Mucosa of gallbladder (tissue), 1 donor: ENCODE measurements at places on chromosomes 2 and 18.
A peak's percentile ranks its signal among the peaks of the same experiment; 100 is the strongest.

DNA sequence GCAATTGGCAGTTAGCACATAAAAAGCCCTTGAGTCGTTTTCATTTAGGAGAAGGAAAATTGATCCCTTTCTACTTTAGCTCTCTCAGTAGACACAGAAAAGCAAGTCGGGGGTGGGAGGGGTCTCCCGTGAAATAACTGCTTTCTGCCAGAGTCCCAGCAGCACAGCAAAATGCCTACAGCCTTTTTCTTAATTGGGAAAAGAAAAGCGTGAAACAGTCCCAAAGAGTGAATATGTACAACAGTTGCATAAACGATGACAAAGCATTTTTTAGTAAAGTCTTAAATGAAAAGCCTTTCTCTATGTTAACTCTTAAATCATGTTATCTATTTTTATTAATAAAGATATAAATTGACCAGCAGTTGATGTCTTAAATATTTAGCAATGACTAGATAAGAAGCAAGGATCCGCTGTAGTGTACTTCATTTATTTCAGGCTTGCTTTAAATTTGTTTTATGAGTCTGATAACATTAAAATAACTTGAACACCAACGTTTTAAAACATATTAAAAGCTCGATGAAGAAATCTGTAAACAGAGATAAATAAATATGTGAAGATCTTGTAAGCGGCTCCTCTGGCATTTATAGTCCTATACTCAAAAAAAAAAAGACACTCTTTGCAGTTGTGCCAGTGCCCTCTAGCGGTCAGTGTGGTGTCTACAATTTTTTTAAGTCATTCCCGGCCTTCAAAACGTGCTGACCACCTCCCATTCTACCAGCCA is 42.3 kb upstream of the ATIC start:
- DNase-seq = peak; percentile 66

DNA sequence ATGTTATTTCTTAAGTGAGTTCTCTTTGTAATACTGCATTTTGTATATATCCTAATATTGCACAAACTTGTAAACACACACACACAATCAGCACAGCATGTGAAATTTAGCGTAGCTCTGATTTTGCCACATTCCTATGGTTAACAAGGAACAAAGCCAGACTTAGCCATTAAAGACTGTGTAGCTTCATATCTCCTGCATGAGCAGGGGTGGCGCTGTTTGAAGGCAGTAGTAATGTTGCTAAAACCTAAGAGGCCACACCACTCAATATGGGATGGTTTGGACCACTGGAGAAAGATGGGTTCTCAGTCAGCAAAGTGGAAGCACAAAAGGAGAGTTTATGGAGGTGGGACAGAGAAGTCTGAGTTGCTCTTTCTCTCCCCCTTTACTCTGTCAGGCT is 61.1 kb upstream of the RND3 start:
- DNase-seq = no peak

DNA sequence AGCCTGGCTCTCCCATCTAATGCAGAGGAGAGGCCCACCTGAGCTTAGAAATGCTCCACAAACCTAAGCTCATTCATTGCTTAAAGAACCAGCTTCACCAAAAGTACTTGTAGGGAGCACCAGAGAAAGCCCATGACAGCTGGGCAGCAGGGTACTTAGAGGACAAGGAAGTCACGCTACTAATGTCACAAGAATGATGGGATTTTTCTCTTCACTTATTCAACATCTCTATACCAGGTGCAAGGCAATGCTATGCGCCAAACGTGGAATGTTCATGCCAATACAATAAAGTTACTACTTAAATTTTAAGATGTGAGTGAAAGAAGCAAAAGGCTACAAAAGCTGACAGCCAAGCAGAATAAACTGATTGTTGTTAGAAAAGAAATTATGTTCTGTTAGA is 36.0 kb downstream of the LONRF2 start:
- no peak for DNase-seq

- no peak for DNase-seq
Observed at GRCh38 chr2:226703514-226703913, 96.1 kb downstream of the IRS1 start.

- no peak for DNase-seq
Observed at GRCh38 chr2:216215658-216216390, 106.7 kb downstream of the XRCC5 start.
